Activated CD4-positive, alpha-beta T cell treated with anti-CD3 and anti-CD28 coated beads for 4 hours (primary cell): ENCODE measurements at places on chromosomes 16 and 17.

DNA sequence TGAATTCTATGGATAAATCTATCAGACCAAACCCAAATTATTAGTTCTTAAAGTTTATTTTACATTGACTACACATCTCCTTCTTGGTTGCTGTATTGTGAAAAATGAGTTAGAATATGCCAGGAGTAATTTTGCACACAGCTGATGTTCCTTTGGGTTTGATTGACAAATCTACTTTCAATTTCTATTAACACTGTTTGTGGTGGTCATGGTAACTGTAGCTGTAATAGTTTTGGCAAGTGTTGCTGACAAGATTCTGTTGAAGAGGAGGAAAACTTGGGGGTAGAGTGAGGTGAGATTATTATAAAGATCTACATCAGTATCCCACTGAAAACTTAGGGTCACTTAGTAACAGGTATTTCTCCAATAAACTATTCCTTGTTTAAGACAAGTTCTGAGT lies 30.3 kb downstream of the MRTFB start:
- DNase-seq: no peak

- DNase-seq: peak; percentile 37
These were observed 8.2 kb downstream of the RHBDF2 start for GRCh38 chr17:76492989-76493501.

GRCh38 chr17:71029246-71029645 lies 859.9 kb downstream of the KCNJ2 start:
- no peak for DNase-seq

GRCh38 chr16:27174007-27174406 lies 29.3 kb upstream of the KDM8 start:
- DNase-seq: peak; percentile 46

DNA sequence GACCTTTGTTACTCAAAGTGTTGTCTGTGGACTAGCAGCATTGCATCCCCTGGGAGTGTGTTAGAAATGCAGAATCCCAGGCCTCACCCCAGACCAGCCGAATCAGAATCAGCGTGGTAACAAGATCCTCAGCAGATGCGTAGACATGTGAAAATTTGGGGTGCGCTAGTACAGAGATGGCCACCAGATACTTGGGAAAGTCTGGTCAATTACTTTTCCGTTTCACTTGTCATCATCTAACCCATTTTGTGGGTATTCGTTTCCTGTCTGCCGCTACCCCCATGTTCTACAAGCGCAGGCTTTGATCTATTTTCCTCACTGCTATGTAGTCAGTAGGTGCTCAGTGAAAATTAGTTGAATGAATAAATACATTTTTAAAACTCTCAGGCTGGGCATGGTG lies 33.1 kb upstream of the HERPUD1 start:
- DNase-seq: no peak

- DNase-seq: peak; percentile 51
These were observed 4.5 kb downstream of the TRPV2 start for GRCh38 chr17:16419929-16420271.

- DNase-seq: no peak
These were observed 11.8 kb upstream of the PEMT start for GRCh38 chr17:17603178-17603894.

- no peak for DNase-seq
These were observed 227.1 kb downstream of the MAP2K4 start for GRCh38 chr17:12247761-12248160.

DNA sequence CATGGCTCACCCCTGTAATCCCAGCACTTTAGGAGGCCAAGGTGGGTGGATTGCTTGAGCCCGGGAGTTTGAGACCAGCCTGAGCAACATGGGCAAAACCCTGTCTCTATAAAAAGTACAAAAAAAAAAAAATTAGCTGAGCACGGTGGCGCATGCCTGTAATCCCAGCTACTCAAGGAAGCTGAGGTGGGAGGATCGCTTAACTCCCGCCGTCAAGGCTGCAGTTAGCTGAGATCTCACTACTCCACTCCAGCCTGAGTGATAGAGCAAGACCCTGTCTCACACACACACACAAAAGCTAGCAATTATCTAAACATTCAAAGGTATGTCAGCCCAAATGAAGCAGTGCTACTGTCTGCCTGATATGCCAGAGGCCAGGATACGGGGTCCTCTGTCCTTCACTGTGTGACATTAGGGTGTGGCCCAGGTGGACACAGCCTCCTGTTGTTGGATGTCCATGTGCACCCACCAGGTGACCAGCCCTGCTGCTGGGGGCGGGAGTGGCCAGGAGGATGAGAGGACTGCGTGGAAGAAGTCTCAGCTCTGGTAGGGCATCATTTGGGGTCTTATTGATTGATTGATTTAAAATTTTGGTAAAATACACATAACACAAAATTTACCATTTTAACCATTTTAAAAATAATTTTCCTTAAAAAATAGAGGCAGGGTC lies 3.9 kb downstream of the NLRC3 start:
- no peak for DNase-seq

- DNase-seq: no peak
These were observed 37.7 kb upstream of the LCMT1 start for GRCh38 chr16:25073854-25074253.
